Right lung (tissue), 10 donors: ENCODE measurements at places on chromosomes 1 and 21.

DNA sequence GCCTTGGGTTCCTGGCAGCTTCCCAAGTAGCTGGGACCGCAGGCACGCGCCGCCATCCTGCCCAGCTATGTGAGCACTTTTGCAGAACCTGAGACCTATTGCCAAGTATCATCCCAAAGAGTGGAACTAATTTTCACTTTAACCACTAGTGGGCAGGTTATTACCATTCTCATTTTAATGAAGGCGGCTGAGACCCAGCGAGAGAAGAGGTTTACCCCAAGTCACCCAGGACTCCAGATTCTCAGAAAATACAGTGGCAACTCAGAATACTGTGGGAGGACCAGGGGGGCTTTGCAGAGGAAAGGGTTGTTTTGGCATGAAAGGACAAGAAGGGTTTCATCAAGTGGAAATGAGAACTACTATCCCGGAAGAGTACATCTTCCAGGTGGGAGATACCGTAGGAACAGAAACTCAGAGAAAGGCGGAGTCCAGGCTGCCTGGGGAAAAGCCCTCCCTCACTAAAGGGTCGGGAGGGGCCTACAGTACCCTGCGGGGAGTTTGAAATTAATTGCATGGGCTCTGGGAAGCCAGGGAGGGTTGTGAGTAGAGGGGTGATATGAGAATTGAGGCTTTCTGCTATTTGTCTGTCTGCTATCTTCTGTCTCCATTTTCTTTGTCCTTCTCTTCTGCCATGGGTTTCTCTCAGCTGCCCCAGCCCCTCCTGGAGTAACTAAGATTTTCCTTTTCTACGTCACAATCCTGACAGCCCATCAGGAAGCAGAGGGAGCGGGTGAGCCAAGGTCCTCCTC is 7.2 kb upstream of the SEMA4A start:
- peak; percentile 62 for DNase-seq

- no peak for DNase-seq
Observed at GRCh38 chr21:18832950-18833349, 429.4 kb upstream of the TMPRSS15 start.

- DNase-seq, result no peak
Observed at GRCh38 chr1:178918955-178919354, 48.1 kb upstream of the ANGPTL1 start.

- DNase-seq, result no peak
Observed at GRCh38 chr21:37210130-37210529, 57.0 kb downstream of the VPS26C start.

DNA sequence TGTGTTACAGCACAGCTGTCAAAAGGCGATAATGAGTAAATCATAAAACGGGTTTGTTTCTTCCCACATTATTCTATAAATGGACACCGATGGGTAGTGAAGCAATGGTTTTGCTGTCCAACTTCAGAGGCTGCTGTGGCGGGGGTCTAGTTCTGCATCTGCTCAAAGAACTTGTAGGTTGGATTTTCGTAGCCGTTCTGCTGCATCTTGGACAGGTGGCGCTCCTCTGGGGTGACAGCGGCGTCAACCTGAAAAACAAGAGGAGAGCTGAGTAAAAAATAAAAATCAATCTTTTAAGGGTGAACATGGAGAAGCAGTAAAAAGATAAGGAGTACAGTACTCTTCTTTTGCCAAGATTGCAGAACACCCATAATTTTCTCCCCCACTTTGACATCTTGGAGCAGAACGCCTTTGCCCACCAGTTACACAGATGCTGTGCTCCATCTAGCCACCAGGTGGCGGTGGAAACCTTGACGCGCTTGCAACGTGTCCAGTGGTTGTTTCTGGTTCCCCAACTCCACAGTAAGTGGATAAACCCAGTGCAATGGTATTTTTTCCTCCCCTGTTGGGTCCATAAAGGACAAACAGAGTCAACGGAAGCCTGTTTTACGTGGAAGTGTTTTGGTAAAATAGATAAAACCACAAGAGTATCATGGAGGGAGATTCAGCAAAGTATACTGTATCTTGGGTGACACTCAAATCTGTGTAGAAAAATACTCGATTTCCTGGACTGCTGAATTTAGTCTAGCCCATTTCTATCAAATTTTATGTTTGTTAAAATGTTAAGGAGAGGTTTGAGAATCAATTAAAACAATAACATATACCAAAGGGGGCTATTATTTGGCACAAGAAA is 147.0 kb downstream of the GABPA start:
- DNase-seq, result peak; percentile 47

DNA sequence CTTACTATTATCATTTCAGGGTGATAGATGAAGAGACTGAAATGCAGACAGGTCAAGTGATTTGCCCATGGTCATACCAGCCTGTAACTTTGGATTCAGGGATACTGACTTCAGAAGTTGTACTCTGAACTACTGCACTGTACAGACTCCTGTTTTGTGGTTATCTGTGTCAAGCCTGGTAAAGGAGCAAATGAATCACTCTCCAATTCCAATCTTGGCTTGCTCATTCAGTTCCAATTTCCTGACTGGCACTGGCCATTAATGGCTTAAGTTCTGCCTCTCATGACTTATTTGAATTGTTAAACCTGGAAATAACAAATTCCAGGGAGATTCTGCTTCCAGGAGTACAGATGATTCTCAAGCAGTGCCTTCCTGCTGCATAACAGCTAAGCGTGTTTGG is 45.4 kb upstream of the PLD5 start:
- no peak for DNase-seq

DNA sequence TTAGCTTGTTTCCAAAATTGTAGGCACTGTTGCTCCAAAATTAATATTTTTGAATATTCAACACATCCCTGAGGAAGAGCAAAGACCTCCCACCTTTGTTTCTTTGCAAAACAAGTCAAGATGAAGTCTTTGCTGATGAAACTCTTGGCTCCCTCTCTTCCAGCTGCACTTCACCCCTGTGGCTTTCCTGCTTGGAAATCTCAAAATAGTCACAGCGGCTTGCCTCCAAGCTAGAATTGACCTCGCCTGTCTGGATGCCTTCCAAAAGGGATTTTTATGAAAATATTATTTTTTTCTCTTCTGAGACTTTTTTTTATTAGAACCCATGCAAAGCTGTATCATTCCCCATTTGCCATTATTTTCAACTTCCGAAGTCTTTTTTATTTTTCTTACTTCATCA is 71.1 kb upstream of the MROH9 start:
- no peak for DNase-seq

DNA sequence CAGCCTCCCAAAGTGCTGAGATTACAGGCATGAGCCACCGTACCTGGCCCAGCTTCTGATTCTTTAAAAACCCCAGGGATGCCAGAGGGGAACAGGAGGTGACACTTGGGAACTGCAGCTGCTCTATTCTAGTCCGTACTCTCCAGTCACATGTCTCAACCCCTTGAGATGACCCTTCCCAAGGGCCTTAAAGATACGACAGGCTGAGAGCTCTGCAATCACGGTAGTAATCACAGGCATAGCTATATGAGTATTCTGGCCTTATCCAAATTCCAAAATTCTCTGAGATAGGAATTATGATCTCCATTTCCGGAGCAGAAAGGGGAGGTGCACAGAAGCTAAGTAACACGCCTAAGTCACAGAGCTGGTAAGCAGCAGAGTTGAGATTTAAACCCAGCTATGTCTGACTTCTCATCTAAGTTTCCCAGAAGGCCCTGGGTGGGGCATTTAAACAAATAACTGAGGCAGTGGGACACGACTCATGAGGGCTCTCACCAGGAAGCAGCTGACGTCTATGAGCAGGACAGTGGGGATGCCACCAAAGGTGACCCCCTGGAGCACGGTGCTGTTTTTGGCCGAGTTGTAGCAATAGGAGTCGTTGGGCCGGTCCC is 5.2 kb downstream of the TMEM63A start:
- no peak for DNase-seq

DNA sequence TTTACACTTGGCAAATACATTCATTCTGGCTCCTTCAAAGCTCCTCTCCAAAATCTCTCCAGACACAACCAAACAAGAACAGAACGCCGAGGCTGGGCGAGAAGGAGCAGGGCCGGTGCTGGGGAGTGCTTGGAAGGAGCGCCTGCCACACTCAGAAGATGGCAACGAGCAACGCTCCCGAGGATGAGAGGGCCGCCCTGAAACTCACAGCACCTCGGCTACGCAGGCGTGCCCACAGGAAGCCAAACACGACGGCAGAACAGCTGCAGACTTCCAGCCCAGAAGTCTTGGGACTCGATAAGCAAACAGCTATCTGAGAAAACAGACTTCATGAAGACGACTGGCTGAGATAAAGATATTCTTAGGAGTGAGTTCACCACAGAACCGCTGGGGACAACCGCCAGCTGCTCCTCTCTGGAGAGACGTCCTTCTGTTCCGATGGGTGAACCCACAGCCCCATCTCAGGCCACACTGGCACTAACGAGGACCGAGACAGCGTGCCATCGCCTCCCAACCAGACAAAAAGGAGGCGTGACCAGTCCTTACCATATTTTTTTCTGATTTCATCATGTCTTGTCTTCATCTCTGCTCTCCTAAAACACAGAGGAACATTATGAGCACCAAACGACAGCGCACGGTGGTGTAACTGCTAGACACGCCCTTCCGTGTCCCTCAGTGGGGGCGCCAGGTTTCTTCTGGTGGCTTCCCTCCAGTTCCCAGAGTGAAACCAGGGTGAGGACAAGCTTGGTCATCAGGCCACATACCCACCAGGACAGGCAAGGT is 18.6 kb downstream of the PTTG1IP start:
- DNase-seq, result no peak

GRCh38 chr1:240652961-240653409 is 41.0 kb upstream of the GREM2 start:
- DNase-seq, result no peak

- peak; percentile 56 for DNase-seq
Observed at GRCh38 chr1:231420959-231421545, 1.0 kb downstream of the EGLN1 start.

GRCh38 chr1:65344171-65344814 is 35.0 kb downstream of the DNAJC6 start:
- no peak for DNase-seq

- DNase-seq, result no peak
Observed at GRCh38 chr1:231045286-231045685, 5.2 kb upstream of the FAM89A start.

DNA sequence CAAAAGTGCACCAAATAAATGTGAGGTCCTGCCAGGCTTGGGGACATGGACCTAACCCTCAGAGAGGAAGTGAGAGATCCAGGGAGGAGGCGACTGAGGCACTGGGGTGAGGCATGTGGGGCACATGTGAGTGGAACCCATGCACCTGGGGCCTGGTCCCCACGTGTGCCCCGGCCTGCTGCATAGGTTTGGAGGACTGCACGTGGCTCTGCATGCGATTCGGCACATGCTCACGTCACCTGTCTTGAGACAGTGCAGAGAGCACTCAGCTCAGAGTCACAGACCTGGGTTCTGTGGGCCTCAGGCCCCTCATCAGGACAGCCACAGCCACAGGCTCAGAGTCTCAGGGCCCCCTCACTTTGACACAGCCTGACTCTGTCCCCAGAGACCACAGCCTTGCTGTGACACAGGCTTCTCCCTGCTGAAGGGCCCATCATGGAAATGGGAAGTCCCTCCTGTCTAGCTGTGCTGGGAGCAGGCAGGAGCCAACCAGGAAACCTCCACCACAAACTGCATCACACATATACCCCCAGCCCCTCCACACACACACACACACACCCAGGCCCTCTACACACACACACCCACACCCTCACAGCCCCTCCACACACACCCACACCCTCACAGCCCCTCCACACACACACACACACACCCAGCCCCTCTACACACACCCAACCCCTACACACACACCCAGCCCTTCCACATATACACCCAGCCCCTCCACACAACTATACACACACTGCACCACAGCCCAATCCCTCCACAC is 48.2 kb downstream of the SLC9A1 start:
- DNase-seq, result no peak

DNA sequence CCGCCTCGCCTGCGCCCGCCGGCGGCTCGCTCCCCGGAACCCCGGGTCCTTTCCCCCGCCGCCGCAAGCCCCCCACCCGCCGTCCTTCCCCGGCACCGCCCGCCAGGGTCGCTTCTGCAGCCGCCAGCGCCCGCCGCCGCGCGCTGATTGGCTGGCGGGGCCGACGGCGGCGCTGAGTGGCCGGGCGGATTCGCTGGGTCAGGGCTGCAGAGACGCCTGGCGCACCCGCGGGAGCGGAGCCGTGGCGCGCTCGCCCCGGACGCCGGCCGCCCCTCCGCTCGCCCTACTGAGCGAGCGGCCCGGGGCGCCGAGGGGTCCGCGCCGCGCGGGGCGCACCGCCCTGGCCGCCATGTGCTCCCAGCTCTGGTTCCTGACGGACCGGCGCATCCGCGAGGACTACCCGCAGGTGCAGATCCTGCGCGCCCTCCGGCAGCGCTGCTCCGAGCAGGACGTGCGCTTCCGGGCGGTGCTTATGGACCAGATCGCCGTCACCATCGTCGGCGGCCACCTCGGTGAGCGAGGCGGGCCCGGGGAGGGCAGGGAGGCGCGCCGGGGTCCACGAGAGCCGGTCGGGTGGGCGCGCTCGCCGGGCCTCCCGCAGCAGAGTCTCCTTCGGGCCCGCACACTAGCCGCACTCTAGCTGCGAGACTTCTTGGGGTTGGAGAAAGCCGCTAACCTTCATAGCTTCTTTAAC is at the start of gene RIMKLA:
TSS of gene RIMKLA (plus strand) at position 207 of the 694 bp plus-strand sequence. CDS start at position 350, 143 bp downstream.
- no peak for DNase-seq

DNA sequence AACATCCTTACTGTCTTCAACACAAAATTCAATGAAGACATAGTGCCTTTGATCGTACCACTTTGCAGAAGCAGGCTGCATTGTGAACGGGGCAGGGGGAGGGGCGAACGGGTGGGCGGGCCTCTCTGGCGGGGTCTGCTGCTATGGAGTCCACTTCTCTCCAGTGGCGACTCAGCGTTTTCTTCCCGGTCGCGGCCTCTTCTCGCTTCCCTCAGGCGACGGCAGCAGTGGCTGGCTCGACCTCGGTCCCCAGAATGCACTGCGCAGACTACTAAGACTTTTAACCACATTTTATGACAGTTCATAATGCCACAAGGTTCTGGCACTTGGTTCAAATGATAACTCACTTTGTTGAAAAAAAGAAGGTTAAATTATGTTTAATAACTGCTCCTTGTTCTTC is 21.2 kb downstream of the GBP2 start:
- DNase-seq, result no peak

- DNase-seq, result peak; percentile 35
Observed at GRCh38 chr1:186424539-186424938, 36.4 kb downstream of the PDC start.

GRCh38 chr1:153375511-153375910 is at the start of gene S100A12:
TSS of gene S100A12 (minus strand) at chr1:153375621. CDS start at chr1:153374592, 1,029 bp downstream.
- no peak for DNase-seq

DNA sequence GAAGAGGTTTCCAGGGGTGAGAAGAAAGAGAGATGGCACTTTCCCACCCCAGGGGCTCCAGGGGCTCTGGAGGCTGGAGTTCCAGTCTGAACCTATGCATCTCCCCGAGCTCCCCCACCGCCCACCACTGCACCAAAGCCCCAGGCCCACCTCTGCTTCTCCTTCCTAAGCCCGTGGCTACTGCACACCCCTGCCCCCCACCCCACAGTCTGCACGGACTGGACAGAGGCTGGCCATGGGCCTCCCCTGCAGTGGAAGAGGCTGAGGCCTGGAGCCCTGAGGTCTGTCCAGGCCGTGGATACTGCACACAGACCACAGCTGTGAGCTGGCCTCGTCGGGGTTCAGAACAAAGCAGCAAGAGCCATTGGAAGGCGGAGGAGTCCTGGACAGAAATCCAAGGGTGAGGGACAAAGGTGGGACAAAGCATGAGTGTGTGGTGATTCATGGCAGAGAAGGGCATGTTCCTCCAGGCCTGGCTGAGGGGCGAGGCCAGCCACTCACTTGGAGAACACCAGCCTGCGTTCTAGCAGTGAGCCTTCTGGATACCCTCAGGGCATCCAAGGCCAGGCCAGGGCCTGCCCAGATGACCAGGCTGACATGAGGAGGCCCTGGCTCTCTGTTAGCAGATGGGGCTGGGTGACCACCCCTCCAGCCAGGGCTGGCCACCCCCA is 244.8 kb upstream of the VAMP3 start:
- no peak for DNase-seq

GRCh38 chr1:24727501-24728216 is 17.6 kb upstream of the CLIC4 start:
- peak; percentile 80 for DNase-seq
